ENCODE measurements at places on chromosomes 6 and 20. TPM values are rescaled to one million over a fixed set of nuclear protein-coding genes. Genes with fewer than 3 reads are reported as not detected.

SMLR1 gene
- not detected for total RNA-seq

ACTR5 gene
- 14.1 TPM for total RNA-seq

RBL1 gene
- total RNA-seq, result 13.3 TPM

UBE2C gene
- 255 TPM for total RNA-seq

MYO6 gene
- total RNA-seq, result 21.9 TPM

RNGTT gene
- 18.7 TPM for total RNA-seq

GRCh38 chr6:63963769-63964315 is 328.2 kb downstream of the PHF3 start:
- no peak for DNase-seq

DNA sequence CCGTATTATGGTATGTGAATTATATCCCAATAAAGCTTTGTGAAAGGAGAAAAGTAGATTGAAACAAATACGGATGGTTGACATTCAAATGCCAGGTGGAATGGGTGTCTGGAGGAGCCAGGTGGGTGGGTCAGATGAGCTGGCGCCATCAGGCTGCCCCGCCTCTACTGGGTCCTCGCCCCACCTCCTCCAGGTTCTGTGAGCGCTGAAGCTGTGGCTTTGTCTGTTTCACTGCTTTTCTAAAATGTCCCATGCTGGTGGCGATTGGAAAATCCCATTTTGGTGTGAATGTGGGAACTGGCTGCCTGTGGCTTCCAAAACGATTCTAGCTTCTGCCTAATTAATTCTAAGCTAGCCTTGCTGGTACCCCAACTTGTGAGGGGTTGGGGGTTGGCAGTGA is 16.5 kb downstream of the DUSP22 start:
- no peak for DNase-seq

DNA sequence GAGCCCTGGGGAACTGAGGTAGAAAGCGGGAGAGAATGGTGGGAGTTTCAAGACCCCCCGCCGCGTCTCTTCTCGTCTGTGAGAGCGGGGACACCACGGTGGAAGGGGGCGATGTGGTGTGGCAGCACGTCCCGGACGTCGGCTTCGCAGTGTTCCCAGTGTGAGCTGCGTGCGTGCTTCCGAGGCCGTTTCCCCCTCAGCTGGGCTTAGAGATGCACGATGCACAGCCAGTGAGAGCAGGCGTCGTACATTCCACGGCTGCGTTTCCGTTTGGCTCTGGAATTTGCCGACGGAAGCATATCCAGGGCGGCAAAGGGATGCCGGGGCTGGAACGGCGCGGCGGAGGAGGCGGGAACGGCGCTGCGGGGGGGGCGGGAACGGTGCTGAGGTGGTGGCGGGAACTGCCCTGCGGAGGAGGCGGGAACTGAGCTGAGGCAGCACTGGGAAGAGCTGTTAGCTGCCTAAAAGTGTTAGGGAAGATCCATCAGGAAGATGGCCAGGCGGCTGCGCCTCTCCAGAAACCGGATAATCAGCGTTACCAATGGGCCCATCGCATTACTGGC is 37.7 kb downstream of the KIF25 start:
- no peak for DNase-seq

DNA sequence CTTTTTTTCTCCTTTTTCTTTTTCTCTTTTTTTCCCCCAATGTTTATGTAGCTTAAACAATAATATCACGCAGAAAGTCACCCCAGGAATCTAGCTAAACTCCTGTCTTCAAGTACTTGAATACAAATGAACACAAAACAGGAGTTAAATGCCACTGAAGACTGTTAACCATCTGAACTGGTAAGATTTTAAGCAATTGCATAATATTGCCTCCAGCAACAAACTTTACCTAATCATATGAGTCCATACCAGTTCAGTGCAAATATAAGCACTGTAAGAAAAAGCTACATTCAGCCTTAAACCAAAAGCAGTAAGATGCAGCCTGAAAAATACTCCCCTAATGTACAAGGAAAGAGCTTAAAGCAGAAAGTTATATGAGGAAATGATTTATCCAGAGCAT is 173.9 kb upstream of the TFAP2D start:
- DNase-seq, result no peak

All from H1 (cell line).